ENCODE measurements at places on chromosomes 6 and 20.

- DNase-seq: no peak
Measured at GRCh38 chr6:49732781-49733180, 11.4 kb downstream of the CRISP3 start.

DNA sequence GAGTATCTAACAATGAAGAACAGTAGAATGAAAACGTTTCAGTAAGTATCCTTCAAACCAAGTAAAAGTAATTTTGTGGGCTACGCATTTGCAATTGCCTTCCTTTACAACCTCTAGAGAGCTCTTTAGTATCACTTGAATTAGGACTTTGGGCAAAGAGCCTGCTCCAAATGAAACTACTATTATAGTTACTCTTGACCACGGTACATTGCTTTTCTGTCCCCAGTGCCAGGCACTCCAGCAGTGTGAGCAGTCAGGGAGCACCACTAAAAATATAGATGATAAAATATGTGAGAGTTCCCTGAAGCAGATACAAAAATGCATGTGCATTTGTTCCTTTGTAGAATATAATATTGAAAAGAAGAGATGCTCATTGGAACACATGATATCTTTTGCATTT, 450.1 kb upstream of the MANEA start:
- no peak for DNase-seq

DNA sequence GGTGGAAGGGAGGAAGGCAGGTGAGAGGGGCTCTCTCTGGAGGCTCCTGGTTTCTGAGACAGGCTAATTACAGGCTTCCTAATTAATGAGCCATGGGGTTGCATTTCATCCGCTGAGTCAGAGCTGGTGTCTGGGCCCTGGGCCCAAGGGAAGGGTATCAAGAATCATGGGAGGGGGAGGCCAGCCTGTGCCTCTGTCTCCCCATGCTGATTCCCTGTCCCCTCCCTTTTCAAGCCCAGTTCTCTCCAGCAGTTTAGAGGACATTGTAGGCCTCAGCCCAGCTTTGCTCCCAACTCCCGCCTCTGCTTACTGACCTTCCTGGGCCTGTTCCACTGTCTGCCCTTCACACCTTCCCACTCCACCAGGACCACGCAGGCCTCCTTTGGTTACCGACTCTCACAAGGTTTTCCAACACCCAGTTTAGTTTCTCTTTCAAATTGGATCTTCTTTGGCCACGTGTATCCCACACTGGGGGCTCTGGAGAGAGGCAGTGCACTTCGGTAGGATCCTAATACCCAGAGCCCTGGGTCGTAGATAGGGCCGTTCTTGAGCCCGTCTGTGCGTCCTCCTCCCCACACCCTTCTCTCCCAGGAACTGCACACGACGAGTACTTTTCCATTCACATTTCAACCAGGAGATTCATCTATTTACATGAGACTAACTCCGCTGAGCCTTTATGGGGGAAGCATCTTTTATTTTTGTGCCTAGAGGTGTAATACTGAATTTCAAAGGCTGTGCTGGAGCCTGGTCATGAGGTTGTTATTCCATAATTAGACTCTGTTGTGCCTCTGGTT, 18.2 kb upstream of the AVP start:
- DNase-seq: no peak

DNA sequence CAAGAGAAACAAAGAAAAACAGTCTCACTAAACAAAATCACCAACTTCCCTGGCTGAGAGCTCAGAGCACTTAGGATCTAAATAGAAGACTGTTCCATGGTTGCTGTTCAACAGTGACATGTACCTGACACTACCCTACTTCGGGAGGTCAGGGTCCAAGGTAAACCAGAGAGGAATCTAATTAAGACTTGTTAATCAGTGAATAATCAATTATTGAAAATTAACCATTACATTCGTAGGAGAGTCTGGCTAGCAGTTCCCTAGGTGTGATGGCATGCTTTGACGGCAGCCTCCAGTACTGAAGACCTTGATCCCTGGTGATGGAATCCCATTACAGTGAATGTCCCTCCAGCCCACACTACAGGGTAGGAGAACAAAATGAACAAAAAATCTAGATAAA, 154.0 kb upstream of the AFDN start:
- no peak for DNase-seq

DNA sequence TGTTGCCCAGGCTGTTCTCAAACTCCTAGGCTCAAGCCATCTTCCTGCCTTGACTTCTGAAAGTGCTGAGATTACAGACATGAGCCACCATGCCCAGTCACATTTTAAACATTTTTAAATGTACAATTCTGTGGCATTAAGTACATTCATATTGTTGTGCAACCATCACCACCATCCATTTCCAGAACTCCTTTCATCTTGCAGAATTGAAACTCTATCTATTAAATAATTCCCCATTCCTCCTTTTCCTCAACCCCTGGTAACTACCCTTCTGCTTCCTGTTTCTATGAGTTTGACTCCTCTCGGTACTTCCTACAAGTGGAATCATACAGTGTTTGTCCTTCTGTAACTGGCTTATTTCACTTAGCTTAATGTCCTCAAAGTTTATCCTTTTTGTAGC, 103.8 kb upstream of the NAA20 start:
- no peak for DNase-seq

DNA sequence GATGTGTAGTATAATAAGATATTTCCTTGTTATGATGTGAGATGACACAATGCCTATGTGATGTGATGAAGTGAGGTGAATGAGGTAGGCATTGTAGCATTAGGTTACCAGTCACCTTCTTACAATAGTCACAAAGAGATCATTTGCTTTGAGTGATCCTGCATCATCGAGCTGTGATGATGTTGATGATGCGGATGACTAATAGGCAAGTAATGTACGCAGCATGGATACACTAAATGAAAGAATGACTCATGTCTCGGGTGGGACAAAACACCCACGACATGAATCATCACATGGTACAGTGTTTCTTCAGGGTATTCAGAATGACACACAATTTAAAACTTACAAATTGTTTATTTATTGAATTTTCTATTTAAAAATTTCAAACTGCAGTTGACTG, 806.3 kb upstream of the GJE1 start:
- no peak for DNase-seq

- DNase-seq: no peak
Measured at GRCh38 chr20:12961725-12962124, 47.0 kb upstream of the SPTLC3 start.

DNA sequence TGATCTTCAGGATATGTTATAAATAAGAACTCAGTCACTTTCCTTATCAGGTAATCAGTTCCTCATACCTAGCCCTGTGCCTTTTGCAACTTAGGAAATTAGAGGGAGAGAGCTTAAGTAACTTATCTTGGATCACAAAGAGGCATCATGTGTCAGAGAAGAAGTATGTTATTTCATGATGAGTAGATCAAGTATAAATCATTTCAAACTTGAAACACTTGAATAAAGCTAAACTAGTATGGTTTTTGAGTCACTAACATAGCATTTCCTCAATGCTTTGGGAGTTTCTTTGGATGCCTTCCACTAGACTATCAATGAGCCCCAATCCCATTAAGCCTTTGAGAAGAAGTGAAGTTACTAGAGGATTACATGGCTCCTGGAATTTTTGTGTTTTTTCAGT, 102.6 kb upstream of the TNFAIP3 start:
- no peak for DNase-seq

GRCh38 chr20:9969626-9970025, 65.2 kb upstream of the ANKEF1 start:
- DNase-seq: no peak

DNA sequence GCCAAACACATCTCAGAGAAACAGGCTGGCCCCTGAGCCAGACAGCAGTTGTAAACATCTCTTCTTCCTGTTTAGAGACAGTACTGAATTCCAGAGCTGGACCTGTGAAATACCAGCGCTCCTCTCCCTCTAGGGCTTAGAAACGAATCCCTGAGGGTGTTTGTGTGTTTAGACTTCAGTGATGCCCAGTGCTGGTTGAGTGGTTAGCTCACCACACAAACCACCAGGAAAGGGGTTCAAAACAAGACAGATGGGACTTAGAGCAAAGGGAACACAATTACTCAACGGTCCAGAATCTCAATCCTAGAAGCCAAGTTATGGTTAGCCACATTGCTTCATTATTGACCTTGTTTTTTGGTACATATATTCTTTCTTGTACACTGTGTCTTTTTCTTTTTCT, 108.7 kb upstream of the TMEM170B start:
- no peak for DNase-seq

GRCh38 chr20:31595380-31595653, 9.8 kb upstream of the ID1 start:
- no peak for DNase-seq

DNA sequence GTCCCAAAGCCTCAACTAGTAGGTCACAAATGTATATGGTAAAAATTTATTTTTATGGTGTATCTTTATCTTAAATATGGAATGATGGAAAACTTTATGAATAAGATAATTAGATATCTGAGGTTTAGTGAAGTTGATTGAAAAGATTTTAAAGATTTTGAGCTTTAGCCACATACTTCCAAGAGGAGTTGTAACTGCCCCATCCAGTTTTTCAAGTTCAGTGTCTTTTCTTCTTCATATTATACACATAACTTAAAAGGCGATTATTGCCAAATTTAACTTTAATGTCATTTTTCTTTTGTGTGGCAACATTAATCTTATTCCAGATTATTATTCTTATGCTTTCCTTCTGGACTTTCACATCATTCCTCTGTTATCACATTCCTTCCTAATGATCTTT, 266.4 kb downstream of the TINAG start:
- no peak for DNase-seq

All from DMS 273 treated with DMSO at 0.1 percent for 48 hours (cell line).